NCI-H524 (cell line): ENCODE measurements at places on chromosomes 1 and 21.

DNA sequence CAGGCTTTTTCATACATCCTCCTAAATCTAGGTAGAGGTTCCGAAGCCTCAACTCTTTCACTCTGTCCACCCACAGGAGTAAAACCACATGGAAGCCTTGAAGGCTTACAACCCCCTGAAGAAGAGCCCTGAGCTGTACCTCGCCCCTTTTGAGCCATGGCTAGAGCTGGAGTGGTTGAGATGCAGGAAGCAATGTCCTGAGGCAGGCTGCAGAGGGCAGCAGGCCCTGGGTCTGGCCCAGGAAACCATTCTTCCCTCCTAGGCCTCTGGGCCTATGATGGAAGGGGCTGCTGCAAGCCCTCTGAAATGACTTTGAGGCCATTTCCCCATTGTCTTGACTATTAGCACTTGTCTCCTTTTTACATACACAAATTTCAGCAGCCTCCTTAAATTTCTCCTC is 1503.0 kb downstream of the KCNT2 start:
- DNase-seq = no peak

- peak; percentile 94 for DNase-seq
These were observed 28.4 kb downstream of the POFUT2 start for GRCh38 chr21:45259206-45259840.

DNA sequence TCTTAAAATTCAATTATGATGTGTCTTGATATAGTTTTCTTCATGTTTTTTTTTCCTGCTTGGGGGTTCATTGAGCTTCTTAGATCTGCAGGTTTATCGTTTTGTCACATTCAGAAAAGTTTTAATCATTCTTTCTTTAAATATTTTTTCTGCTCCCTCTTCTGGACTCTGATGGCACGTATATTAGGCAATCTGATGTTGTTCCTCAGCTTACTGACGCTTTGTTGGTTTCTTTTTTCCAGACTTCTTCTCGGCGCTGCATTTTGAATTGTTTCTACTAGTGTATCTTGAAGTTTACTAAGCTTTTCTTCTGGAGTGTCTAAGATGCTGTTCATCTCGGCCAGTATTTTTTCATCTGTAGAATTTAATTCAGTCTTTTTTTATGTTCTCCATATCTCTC is 44.8 kb upstream of the FMOD start:
- no peak for DNase-seq

DNA sequence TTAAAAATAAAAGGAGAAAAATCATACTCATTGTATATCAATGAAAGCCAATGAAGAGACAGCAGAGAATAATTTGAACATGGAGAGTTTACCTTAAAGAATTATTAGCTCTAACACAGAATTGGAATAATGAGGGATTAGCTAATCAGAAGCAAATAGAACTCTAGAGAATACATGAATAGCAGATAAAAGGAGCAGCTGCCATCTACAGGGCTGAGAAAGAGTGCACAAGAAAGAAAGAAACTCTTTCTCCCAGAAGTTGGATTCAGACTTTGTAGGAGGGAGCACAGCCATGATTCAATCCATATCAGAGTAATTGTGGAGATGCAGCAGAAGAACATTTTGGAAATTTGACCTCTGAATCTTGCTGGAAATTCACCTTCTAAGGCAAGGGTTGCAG is 1171.2 kb downstream of the PLA2G4A start:
- no peak for DNase-seq

DNA sequence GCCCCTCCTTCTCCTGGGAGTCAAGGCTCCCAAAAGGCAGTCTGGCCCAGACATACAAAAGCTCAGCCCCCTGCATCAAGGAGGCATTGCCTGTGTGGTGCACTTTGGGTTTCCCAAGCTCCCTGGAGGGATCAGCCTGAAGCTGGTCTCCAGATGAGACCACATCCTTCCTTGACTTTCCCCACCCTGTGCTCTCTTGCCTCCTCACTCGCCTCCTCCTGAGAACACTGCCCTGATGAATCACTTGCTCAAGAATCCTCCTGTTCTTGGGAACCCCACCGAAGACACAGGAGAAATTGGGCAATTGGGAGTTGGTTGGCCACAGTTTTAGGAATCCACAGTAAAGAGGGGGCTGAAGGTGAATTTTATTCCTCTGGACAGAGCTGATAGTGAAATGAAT is 34.8 kb upstream of the LYST start:
- no peak for DNase-seq

DNA sequence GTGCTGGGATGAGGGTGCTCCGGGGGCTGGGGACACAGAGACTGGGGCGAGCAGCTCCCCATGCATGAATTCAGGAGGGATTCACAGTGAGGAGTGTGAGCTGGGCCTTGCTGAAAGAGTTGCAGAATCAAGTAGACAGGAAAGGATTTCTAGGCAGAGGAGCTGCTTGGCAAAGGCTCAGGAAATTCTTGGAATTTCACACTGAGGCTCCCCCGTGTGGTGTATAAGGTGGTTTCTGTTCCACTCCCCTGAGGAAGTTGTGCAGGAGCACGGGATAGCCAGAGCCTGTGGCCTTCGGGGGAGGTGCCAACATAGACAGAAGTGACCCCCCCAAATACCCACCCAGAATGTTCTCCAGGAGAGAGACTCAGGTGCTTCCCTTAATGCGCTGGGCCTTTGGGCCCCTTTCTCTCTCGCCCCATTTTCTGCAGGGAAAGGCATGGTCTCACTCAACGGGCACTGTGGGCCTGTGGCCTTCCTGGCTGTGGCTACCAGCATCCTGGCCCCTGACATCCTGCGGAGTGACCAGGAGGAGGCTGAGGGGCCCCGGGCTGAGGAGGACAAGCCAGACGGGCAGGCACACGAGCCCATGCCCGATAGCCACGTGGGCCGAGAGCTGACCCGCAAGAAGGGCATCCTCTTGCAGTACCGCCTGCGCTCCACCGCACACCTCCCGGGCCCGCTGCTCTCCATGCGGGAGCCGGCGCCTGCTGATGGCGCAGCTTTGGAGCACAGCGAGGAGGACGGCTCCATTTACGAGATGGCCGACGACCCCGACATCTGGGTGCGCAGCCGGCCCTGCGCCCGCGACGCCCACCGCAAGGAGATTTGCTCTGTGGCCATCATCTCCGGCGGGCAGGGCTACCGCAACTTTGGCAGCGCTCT is 58.5 kb upstream of the ACTL8 start:
- DNase-seq = peak; percentile 10

DNA sequence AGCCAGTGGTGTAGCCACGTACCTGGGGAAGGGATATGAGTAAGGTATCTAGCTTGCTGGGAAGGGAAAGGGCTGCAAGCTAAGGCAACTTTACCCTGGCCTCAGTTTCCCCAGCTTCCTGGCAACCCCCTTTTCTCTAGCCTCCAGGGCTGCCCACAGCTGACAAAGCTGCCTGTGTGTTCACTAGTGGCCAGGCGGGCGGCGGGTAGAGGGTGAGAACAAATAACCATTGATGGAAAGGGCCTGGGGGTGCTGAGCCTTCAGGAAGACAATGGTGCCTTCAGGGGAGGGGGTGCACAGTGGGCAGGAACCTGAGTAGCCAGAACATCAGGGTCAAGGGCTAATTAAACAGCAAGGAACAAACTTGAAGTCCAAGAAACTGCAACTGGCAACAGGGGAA is 6.1 kb downstream of the CERS2 start:
- DNase-seq = no peak

GRCh38 chr1:185245466-185245865 is 71.6 kb downstream of the IVNS1ABP start:
- no peak for DNase-seq

GRCh38 chr1:231808990-231809389 is 182.4 kb downstream of the DISC1 start:
- DNase-seq = peak; percentile 48

DNA sequence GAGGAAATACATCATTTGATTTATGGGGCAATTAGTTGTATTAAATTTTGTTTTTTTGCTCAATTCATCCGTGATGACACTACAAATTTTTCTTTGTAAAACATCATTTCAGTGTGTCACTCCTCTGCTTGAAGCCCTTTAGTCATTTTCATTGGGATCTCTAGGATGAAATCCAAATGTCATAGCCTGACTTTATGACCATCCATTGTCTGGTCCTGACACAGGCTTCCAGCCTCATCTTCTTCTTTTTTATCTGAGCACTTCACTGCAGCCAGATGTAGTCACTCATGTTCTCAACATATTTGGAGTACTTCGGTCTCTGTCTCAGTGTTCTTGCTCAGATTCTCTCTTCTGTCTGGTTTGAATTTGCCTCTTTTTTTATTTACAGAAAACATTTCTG is 173.1 kb downstream of the HMCN1 start:
- no peak for DNase-seq

DNA sequence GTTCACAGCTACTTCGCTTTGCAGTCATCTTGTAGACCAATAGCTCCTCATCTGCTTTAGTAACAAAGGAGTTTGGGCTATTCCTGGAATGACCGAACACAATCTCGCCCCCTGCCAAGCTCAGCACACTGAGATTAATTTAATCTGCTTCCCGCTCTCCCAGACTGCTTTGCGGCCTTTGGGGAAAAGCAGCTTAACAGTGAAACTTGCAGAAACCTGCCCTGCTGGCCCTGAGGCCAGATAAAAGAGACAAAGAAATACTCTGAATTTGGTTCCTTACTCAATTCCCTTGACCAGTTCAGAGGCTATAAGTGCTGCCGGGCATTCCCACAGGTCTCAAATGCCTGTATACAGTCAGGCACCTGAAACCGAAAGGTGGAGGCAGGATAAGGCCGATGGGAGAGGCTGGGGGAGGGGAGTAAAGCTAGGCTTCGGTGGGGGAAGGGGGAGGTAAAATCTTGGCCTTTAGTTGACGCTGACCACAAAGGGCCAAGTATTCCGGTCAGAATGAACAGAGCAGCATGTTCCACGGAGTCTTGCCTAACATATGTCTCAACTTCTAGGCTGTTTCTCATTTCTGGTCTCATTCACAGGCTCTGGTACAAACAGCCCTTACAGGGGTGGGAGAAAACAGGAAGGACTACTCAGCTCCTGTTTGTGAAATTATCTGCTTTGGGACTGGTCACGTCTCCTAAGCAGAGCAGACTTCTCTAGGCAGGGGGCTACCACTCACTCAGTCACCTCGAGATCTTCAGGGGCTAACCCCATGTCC is 17.7 kb upstream of the A3GALT2 start:
- DNase-seq = peak; percentile 87

DNA sequence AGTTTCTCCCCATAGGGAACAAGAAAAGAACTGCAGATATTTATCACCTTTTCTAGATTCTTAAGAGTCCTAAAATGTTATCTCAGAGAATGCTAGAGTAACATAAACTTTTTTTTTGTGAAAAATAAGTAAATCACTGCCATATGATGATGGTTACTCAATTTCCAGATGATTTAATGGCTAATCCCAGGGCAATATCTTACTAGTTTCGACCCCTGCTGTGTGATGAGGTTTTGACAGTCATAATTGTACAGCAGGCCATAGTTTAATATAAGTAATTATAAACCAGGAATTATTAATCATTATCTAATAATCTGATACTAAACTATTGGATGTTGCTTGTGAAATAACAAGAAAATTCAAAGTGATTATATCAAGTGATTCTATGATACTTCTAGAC is 210.6 kb downstream of the HLX start:
- DNase-seq = no peak

GRCh38 chr1:210597555-210598134 is 268.9 kb downstream of the HHAT start:
- no peak for DNase-seq

DNA sequence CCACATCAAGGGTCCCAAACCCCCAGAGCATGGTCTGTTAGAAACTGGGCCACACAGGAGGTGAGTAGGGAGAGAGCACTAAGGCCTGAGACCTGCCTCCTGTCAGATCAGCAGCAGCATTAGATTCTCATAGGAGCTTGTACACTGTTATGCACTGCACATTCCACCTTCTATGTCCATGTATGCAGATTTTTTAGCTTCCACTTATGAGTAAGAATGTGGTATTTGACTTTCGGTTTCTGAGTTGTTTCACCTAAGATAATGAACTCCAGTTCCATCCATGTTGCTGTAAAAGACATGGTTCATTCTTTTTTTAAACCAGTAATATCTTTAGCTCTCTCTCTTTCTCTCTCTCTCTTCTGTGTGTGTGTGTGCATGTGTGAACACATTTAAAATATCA is 663 bp upstream of the GBP6 start:
- DNase-seq = no peak
